ENCODE measurements at places on chromosomes 3 and 15.
A peak's percentile ranks its signal among the peaks of the same experiment; 100 is the strongest.

DNA sequence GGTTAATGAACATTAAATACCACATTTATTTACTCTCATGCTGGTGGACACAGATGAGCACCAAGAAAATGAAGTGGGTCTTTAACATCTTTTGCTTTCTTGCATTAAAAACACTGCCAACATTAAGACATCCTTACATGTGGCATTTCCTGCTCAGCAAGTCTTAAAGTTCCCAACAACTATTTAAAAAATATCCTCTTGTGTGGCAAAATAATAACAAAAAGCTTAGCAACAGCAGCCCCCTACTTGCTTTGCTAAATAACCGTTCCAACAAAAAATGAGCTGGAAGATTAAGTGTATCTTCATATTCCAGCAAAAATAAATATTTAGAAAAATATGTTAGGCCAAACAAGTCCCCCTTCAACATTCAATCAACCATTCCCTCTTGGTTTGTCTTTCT is 93.1 kb downstream of the SUCLG2 start:
- no peak for DNase-seq

GRCh38 chr3:184419171-184419570 is 39.3 kb downstream of the CHRD start:
- no peak for DNase-seq

DNA sequence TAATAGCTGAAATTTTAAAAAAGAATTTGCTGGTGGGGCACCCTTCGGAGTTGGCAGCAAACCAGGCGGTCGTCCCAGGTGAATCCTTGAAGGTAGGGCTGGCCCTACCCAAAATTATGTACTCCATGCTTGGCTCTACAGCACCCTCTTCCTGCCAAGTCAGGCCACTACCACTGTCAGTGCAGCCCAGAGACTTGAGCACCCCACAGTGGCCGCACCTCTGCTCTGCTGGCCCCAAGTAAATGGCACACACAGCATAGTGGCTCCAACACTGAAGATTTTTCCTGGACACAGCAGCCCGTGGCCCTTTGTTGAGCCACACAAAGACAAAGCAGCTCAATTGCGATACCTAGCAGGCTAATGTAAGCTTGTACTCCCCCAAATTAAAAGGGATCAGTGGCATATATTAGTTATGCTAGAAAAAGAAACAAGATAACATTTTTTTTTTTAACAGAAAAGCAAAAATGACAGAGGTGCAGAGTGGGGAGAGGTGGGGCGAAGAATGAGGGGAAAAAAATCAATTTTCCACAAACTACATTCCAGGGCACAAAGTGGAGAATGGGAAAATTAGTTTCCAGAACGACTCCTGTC is 250.5 kb downstream of the UACA start:
- no peak for DNase-seq

DNA sequence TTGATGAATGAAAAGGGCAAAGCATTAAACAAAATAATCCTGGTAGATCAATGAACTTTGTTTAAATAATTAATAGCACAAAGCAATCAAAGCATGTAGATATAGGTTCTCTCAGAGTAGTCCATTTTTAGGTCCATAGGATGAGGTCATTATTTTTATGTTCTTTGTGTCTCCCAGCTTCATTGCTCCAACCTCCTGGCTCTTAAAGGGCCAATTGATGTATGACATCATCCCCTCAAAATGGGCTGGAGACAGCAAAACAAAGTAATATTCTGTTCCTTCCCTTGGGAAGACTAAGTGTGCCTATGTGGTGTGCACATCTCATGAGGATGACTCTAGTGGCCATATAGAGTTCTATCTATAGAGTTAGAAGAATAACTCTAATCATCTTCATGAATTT is 49.5 kb downstream of the HMG20A start:
- no peak for DNase-seq

GRCh38 chr3:13479332-13479581 is 849 bp upstream of the HDAC11 start:
- peak; percentile 22 for DNase-seq

DNA sequence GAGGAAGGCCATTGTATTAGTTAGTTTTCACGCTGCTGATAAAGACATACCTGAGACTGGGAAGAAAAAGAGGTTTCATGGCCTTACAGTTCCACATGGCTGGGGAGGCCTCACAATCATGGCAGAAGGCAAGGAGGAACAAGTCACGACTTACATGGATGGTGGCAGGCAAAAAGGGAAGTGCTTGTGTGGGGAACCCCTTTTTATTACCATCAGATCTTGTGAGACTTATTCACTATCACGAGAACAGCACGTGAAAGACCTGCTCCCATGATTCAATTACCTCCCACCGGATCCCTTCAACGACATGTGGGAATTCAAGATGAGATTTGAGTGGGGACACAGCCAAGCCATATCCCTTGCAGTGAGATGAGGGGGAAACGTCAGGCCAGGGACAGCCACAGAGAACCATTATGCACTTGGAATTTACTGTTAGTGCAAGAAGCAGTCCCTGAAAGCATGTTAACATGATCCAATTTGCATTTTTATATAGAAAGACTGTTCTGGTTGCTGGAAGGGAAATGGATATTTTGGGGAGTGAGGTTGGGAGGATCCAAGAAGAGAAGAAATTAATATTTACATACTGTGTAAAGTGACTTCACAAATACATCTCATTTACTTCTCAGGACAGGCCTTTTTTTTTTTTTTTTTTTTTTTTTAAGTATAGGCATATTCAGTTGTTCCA is 87.1 kb downstream of the ARNT2 start:
- no peak for DNase-seq

- DNase-seq, result no peak
These were observed 225.8 kb upstream of the DPPA4 start for GRCh38 chr3:109563149-109563548.

- no peak for DNase-seq
These were observed 33.4 kb downstream of the PDZRN3 start for GRCh38 chr3:73591286-73591800.

DNA sequence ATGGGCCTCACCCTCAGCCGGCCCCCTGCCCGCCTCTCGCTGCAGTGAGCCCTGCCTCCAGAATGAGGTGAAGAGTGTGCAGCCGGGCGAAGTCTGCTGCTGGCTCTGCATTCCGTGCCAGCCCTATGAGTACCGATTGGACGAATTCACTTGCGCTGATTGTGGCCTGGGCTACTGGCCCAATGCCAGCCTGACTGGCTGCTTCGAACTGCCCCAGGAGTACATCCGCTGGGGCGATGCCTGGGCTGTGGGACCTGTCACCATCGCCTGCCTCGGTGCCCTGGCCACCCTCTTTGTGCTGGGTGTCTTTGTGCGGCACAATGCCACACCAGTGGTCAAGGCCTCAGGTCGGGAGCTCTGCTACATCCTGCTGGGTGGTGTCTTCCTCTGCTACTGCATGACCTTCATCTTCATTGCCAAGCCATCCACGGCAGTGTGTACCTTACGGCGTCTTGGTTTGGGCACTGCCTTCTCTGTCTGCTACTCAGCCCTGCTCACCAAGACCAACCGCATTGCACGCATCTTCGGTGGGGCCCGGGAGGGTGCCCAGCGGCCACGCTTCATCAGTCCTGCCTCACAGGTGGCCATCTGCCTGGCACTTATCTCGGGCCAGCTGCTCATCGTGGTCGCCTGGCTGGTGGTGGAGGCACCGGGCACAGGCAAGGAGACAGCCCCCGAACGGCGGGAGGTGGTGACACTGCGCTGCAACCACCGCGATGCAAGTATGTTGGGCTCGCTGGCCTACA is 8.5 kb downstream of the GRM2 start:
- no peak for DNase-seq

GRCh38 chr3:125116311-125117080 is 60.7 kb upstream of the HEG1 start:
- DNase-seq, result no peak

- no peak for DNase-seq
These were observed 230.0 kb upstream of the LYSMD4 start for GRCh38 chr15:99963096-99963825.

GRCh38 chr15:66631616-66632263 is 65.9 kb upstream of the LCTL start:
- no peak for DNase-seq

DNA sequence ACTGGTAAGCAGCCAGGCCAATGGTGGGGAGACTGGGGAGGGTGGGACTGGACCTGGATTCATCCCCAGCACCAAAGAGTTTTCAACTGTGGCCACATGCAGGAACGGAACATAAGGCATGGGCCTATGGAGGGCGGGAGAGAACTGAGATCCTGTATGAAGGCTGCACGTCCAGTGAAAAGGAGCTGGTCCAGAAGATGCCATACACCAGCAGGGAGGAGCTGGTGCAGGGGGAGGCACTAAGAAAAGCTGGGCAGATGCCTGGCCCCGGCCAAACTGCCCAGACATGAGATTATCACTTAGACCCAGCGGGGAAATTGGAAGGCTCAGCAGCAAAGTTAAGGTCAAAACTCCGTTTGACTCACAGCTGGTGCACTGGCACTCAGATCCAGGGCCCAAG is 58.1 kb upstream of the MCF2L2 start:
- no peak for DNase-seq

DNA sequence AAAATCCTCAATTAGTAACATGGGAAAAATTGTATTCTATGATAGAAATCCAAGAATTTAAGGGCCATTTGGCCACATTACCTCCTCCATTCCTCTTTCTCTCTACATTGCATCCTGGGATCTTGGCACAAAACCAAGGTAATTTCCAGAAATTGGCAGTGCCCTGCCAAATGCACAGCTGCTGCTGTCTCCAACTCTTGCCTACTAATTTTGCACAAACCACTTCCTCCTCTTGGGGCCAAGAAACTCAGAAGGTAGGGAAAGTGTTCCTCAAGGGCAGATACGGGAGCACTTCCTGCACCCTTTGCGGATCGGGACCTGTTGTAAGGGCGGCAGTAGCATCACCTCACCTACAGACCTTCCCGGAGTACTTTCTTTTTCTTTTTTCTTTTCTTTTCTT is 57.8 kb downstream of the MAP3K13 start:
- DNase-seq, result no peak

GRCh38 chr3:180631317-180631716 is 29.4 kb downstream of the TTC14 start:
- no peak for DNase-seq

DNA sequence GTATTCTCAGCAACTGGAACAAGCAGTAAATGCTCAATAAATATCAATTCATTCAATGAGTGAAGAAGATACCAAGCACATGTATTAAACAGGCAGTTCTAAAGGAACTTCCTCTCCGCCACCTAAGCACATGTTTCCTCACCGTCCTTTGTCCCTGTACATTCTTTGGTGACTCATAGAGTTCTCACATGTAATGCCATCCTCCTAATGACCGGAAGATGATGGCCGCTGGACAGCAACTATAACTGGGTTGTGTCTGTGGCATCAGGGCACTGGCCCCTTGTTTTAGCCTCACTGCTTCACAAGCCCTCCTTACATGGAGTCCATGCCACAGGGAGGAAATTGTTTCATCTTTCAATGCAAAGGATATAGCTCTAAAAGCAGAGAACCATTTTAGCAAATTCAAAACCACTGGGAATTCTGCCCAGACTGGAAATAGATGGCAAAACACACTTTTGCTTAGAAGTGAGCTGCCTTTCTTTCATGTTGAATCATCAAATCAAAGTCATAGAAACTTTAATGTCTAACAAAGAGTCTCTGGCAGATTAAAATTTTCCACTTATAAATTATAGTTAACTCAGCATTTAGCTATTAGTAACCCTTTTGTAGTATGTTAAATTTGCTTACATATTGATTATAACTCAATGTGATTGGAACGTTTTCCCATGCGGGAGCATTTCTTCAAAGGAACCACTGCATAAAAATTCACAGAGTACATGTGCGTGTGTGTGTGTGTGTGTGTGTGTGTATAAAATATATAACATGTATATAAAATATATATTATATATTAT is 74.1 kb downstream of the GAP43 start:
- DNase-seq, result no peak

DNA sequence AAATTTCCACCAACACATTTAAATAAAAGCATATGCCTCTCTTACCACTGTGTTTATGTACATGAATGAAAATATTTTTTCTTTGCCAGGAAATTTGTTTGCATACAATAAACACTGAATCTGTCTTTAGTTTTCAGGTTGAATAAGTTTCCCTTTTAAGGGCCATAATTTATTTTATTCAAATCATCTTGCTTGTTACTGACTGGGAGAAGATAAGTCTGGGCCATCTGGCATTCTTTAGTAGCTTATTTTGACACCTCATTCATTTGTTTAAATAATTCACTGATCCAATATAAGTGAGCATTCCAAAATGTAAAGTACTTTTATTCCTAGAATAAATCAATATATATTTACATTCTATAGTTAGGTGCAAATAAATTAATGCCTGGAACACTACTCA is 1001.3 kb downstream of the PLOD2 start:
- no peak for DNase-seq

- no peak for DNase-seq
These were observed 179.4 kb upstream of the ALCAM start for GRCh38 chr3:105187344-105187743.

DNA sequence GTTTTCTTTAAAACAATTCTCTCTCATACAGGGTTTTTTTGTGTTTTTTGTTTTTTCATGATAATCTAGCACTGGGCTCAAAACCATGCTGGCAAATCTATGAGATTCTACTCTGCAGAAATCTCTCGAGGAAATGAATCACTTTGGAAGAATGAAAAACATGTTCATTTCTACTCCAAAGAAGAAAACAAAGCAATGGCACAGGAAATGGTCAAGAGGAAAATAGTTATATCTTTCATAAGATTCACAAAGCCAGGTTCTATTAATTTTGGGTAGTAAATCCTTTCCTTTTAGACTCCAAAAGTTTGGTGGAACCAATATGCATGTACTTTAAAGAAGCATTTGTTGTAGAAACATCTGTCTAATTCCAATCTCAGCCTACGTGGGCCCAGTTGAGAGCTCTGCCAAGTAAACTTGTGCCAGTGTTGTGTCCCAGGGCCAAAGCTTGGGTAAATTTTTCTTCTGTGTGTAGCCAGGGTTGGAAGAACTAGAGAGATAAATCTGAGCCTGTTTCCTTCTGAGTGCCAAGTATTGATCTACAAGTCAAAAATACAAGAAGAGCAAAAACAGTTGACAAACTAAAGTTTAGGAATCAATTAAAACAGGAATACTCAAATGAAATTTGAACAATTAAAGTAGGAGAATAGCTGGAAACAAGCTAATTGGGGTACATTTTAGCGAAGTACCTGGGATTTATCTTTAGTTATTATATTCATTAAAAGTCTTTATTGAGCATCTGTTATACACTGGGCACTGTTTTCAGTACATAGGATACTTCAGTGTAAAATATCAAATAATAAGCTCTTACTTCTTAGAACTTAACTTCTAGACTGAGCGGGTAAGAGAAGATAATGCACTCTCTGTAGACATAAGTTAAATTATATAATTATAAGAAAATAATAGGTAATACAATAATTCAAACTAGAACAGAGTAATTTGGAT is 657.5 kb upstream of the NECTIN3 start:
- no peak for DNase-seq

GRCh38 chr3:193124861-193125260 is 116.2 kb upstream of the PLAAT1 start:
- DNase-seq, result no peak

DNA sequence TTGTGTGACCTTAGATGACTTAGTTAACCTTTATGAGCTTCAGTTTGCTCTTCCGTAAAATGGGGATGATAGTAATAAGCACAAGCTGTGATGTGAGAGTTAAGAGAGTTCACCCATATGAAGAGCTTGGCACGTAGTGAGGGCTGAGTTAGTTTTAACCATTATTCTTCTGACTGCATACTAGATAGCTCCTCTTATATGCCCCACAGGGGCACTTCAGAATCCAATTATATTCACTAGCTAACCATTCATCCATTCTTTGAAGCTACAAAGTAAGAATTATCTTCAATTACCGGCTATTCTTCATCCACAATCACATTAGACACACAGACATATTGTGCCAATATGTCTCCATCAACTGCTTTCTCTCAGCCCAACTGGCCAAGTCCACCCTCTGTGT is 159.0 kb upstream of the STT3B start:
- DNase-seq, result no peak

All from stimulated activated CD4-positive, alpha-beta T cell treated with anti-CD3 and anti-CD28 coated beads, TNF-alpha, amount 100 ng/mL, for 1 hour (primary cell).